Effector memory CD8-positive, alpha-beta T cell (primary cell): ENCODE measurements at places on chromosomes 2 and 18.
A peak's percentile ranks its signal among the peaks of the same experiment; 100 is the strongest.

DNA sequence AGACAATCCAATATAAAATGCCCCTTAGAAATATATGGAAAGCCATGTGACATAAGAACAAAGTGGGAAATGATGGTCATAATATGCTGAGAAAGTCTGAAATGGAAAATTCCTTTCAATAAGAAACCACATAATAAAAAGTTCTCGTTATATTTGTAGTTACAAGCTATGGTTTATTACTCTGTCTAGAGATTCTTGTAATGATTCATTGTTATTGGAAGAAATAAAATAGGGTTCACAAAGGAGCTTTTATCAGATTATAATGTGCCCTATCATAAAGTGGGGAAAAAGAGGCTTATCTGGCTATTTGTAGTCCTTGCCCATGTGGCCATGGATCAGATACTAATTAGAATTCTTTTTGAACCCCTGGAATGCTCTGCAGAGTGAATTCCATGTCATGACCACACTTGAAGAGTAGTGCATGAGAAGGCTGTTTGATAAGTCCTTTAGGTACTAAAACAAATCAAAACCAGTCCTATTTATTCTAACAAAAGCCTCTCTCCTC lies 420.7 kb upstream of the NRP2 start:
- DNase-seq: no peak

DNA sequence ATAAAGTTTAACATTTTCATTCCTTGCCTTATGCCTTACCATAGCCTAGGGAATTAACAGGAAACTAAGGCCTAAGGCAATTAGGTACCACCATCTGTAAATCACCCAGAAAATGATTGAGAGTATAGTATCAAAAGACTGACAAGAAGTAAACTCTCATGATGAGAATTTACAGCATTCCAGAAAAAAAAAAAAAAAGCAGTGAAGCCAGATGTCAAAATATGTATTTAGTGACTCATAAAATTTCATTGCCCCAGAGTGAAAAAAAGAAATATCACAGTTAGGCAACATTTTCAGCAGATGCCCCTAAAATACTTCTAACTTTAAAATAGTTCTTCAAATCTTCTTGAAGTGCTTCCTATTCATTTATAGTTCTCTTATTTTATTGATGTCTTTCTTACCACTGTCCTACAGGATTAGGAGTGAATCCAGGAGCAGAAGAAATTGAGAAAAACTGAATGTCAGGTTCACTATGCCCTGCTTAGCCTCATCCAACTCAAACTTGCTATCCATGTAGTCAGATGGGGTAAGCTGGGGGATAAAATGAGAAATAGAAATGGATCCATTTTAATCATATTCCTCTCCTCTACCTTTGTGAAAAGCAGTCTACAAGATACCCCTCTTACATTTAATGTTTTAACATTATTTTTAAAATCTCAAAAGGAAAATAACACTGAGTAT lies 57.3 kb upstream of the TANK start:
- DNase-seq: no peak

DNA sequence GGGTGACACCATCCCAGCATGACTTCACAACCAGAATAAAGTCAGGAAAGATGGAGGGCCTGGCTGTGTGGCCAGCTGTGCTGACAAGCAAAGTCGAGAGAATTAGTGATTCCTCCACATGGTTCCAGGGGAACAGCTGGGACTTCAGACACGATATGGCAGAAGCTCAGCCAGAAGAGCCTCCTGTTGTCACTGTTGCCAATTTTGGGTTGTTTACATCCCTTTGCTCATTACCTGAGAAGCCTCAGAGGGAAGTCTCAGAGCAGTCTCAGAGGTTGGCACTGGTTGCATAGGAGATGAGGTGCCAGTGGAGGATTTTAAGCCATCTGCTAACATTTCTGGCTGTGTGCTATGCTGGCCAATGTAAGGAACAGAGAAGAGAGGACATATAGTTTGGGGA lies 16.0 kb downstream of the LINC00305 start:
- no peak for DNase-seq

GRCh38 chr18:74248595-74248994 lies 43.2 kb downstream of the CYB5A start:
- no peak for DNase-seq

GRCh38 chr18:42274488-42275137 lies 319.6 kb downstream of the PIK3C3 start:
- DNase-seq: no peak

GRCh38 chr2:147910990-147911473 lies 66.2 kb downstream of the ACVR2A start:
- DNase-seq: peak; percentile 40

DNA sequence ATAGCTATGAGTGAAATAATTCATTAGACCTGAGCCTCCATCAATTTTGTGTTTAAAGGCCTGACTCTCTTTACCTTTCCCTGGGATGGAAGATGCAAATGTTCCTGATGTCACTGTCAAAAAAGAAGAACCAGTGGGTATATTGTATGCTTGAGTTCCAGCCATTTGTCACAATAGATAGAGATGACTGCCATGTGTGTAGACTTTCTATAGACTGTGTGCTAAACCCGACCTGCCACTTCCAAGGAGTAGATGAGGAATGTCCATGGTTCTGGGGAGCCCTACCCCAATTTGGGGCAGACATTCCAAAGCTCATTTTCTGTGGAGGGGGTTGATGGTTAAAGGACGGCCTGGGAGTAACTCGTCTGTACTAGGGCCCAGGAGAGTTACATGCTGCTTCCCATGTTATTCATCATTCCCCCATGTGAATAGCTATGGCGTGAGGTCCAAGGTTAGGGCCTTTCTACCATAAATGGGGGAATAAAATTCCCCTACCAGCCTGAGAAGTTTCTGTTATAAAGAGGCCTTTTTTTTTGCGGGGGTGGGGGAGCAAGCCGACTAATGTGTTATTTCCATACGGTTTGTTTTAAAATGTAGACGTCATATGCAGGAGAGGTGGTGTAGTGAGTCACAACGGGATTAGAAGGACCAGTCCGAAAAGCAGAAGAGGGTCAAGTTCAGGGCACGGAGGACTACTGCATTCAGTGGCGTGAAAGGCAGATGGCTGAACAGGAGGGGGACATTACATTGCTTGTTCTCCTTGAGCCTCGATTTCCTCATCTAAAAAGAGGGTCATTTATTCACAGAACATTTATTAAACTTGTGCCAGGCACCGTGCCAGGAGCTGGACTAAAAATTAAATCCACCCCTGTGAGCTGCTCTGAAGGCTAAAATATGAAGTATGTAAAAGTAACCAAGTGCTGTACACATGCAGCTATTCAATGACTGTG lies 24.0 kb downstream of the IL1B start:
- DNase-seq: no peak

DNA sequence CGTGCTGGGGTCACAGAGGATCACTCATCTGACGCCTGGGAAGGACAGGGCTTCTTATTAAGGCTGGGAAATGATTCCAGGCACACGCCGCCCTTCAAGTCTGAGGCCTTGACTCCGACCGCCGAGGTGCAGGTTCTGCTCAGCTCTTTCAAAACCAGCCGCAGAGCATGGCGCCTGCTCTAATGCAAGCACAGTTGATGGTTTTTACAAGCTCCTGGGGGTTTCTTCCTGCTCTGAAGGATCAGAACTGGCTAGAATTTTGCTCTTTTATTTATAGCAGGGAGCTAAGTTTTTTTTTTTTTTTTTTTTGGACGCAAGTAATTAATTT lies 32.0 kb downstream of the CDCA7 start:
- no peak for DNase-seq

DNA sequence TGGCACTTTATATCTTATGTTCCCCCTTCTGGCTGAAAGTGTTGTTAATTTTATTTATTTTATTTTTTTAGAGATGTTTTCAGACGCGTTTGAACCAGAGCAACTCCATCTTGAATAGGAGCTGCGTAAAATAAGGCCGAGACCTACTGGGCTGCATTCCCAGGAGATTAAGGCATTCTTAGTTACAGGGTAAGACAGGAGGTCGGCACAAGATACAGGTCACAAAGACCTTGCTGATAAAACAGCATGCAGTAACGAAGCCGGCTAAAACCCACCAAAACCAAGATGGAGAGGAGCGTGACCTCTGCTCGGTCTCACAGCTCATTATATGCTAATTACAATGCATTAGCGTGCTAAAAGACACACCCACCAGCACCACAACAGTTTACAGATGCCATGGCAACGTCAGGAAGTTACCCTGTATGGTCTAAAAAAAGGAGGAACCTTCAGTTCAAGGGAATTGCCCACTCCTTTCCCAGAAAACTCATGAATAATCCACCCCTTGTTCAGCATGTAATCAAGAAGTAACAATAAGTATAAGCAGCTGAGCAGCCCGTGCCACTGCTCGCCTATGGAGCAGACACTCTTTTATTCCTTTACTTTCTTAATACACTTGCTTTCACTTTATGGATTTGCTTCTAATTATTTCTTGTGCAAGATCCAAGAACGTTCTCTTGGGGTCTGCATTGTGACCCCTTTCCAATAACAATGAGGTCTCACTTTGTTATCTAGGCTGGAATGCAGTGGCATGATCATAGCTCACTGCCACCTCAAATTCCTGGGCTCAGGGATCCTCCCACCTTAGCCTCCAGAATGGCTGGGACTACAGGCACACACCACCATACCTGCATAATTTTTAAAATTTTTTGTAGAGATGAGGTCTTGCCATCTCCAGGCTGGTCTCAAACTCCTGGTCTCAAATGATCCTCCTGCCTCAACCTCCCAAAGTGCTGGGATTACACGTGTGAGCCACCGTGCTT lies 55.9 kb downstream of the CACNB4 start:
- DNase-seq: no peak

DNA sequence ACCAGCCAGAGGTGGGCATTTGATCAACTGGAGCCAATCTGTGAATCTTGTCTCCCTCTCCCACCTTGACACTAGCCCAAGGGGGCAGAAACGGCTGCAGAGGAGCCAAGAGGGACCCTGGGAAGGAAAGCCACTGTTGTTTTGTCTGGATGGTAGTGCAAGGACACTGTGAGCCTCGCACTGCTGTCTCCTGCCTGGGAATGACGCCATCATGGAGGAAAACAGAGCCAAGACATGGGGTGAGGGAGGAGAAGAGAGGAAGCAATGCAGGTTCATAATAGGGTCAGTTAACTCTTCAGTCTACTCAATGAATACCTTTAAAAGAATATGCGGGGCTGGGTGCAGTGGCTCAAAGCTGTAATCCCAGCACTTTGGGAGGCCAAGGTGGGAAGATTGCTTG lies 231.1 kb upstream of the AGAP1 start:
- no peak for DNase-seq

DNA sequence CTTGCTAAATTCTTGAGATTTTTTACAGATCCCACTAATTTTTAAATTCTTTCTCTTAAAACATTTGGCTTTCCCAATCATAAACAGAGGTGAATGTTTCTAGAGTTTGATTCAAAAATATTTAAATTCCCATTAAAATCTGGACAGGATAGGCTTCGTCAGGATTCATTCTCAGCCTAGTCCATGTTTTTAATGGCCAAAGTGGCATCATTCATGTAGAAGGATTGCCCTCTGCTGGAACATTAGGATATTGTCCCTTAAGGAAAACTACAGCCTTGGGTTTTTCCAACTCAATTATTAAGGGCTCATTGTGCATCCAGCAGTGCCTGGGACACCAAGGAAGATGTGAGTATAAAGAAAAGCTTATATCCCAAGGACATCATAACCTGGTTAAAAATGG lies 71.7 kb downstream of the TPGS2 start:
- no peak for DNase-seq

DNA sequence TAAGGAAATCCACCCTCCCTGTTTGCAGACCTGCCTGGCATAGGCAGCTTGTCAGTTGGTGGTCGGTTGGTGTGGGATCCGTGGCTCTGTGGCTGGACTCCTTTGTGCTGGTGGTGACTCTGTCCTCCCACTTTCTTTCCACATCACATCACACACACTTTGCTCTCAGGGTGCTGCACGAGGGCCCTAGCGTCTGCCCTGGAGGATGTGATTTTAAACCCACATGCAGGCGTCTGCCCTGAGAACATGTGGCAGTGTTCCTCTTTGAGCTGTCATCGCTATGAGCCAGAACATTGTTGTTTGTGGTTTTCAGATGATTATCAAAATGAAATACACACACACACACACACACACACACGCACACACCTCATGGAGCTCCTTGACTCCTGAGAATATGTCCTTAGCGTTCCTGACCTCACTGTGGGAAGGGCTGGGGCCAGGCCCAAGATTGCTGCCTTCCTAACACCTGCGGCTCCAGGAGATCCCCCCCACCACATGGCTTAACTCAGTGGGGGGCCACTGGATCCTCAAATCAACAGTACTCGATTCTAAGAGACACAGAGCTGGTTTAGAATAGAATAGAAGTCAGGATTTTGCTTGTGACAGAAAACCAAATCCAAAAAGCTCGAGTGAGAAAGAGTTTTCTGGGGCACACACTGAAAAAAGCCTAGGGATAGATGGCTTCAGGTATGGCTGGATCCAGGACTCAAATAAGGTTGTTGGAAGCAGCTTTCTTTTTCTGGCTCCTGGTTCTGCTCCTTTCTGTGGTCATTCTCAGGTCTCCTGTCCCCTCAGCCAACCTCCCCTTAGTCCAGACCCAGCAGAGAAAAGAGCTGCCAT lies 54.8 kb downstream of the RTP5 start:
- DNase-seq: no peak

GRCh38 chr2:19235308-19235707 lies 123.1 kb downstream of the OSR1 start:
- DNase-seq: no peak

DNA sequence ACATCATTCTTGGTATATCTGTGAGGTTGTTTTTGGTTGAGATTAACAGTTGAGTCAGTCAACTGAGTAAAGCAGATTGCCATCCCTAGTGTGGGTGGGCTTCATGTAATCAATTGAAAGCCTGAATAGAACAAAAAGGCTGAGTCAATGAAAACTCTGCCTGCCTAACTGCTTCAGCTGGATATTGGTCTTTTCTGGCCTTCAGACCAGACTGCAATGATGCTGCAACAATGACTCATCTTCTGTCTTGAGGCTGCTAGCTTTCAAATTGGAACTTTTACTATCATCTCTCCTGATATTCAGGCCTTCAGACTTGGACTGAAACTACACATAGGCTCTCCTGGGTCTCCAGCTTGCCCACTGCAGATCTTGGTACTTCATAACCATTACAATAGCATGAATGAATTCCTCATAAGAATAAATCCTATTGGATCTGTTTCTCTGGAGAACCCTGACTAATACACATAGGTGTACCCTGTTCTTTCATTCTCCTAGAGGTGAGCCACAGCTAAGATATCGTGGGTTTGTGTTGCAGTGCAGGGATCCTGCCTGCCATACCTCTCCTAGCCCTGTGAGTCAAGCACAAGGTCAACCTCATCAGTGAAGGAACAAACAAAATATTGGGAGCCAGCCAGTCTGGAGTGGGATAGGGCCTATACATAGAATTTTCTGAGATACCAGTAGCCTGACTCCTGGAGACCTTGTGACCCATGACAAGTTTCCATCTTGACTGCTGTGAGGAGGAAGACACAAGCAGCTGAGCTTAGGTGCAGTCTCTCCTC lies 473.8 kb downstream of the DCC start:
- no peak for DNase-seq
